ENCODE measurements at places on chromosomes 2 and 18.

- no peak for DNase-seq
These were observed 31.3 kb upstream of the TMEM131 start for GRCh38 chr2:98026927-98027522.

DNA sequence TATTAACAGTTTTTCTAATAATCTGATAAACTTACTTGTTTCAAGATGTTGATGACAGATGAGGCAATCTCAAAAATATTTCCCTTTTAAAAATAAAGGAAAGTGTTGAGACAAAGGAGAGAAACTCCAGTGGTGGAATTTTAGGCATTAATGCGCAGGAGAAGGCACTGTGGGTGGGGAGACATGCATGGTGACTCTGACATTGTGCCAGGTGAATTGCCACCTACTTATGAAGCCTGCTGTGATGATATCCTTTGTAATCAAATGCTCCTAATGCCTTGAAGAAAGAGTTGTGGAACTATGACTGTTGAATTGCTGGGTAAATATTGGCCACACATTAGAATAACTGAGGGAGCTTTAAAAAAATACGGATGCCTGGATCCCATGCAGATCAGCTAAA is 101.4 kb downstream of the PLA2R1 start:
- DNase-seq = no peak

GRCh38 chr18:63697097-63697660 is 5.6 kb upstream of the SERPINB11 start:
- no peak for DNase-seq

- no peak for DNase-seq
These were observed 608.5 kb downstream of the RNF144A start for GRCh38 chr2:7525746-7526145.

GRCh38 chr2:68741238-68741637 is 6.6 kb downstream of the ARHGAP25 start:
- DNase-seq = no peak

DNA sequence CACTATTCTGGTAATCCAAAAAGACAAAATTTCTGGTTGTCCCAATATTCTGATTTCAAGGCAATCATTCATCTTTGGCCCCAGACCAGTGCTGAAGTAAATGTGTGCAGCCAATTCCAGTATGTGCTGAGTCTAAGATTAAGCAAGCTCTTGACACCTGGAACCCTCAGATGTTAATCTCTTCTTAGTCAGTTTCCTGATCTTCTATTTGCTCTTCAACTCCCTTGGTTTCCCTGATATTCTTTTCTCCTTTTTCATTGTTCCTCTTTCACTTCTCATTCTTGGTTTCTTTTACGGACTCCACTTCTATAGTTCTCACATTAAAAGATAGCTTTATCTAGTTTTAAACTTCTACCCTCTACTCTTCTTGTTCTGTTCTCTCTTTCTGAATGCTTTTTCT is 445.7 kb upstream of the FANCL start:
- no peak for DNase-seq

DNA sequence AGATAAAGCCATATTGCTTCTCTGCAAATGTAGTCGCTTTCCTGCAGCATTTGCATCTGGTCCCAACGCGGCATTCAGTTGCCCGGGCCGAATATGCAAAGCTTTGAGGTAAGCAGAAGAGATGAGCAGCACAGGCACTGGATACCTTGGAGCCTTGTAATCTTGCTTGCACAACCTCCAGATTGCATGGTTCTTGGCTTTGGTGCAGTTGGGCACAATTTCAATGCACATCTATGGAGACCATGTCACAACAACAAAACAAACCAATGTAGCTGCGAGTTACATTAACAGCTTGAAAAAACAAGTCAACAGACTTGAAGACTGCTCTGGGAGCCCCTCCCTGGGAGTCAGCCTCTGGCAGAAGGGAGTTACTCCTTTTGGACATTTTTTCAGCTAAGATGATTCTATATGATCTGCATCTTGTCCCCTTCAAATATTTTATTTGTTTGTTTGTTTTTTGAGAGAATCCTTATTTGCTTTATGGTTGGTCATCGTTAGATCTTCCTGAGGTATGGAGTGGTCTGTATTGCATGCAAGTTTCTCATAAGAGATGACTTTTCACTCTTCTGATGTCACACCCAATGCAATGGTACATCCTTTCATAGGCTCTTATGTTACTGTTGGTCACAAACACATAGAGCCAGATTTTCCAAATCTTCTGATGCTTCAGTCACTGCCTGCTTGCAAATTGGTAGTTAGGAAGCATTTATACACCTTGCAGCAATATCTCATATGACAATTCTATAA is 113.5 kb downstream of the EFEMP1 start:
- no peak for DNase-seq

- no peak for DNase-seq
These were observed 96.4 kb downstream of the MAP3K20 start for GRCh38 chr2:173171924-173172643.

DNA sequence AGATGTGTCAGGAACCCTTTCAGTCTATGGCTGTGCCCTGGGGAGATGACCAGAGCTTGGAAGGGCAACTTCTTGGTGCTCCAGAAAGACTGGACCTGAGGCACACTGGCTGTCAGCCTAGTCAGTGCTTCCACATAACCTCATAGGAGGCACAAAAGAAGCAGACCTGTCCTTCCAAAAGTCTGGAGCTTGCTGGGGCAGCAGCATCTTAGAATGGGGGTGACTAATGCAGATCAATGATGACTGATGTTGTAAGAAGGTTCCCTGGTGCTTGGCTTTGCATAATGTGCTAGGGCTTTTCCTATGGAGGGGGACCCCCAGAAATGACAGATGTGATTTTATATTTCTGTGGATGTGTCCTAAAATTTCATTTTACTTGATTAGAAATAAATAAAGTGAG is 255.7 kb upstream of the THUMPD2 start:
- no peak for DNase-seq

- no peak for DNase-seq
These were observed 258.4 kb downstream of the CELF4 start for GRCh38 chr18:37307181-37307580.

GRCh38 chr2:164386231-164386630 is 235.1 kb downstream of the GRB14 start:
- no peak for DNase-seq

DNA sequence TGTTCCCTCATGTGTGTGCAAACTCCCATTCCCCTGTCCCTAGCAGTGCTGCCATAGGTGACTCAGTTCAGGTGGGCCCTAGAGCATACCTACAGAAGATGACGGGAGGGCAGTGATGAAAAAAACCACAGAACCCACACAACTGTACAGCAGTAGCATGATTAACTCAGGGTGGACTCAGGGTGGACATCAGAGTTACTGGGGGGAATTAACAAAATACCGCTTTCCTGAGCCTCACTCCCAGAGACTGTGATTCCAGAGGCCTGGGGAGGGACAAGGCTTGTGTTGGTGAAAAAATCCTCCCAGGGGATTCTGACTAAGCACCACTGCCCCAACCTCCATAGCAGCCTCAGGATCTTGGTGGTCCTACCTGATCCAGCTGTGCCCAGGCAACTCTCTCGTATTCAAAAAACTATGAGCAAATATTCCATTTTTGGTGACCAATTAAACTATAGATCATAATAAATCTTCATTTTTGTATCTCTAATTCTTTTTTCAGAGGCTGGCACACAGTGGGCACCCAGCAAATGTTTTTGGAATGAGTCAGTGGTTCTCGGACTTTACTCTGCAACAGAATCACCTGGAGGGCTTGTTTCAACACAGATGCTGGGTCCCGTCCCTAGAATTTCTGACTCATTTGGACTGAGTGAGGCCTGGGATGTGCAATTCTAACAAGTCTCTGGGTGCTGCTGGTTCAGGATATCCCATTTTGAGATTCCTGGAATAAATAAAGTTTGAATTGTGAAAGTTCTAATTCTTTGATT is 84.1 kb upstream of the NABP1 start:
- DNase-seq = no peak

All from activated CD4-positive, alpha-beta T cell treated with anti-CD3 and anti-CD28 coated beads, Interleukin-2, amount 50 U/mL, for 1 hour (primary cell).